Natural killer cell treated with Interleukin-12 subunit alpha and Interleukin-12 subunit beta and Interleukin-15 and Interleukin-18, amount 100 ng/mL, for 72 hours (primary cell): ENCODE measurements at places on chromosomes 3 and 15.

GRCh38 chr3:122186372-122186771 lies 2.9 kb downstream of the CASR start:
- no peak for DNase-seq

GRCh38 chr3:76362643-76363042 lies 577.3 kb upstream of the ZNF717 start:
- no peak for DNase-seq

DNA sequence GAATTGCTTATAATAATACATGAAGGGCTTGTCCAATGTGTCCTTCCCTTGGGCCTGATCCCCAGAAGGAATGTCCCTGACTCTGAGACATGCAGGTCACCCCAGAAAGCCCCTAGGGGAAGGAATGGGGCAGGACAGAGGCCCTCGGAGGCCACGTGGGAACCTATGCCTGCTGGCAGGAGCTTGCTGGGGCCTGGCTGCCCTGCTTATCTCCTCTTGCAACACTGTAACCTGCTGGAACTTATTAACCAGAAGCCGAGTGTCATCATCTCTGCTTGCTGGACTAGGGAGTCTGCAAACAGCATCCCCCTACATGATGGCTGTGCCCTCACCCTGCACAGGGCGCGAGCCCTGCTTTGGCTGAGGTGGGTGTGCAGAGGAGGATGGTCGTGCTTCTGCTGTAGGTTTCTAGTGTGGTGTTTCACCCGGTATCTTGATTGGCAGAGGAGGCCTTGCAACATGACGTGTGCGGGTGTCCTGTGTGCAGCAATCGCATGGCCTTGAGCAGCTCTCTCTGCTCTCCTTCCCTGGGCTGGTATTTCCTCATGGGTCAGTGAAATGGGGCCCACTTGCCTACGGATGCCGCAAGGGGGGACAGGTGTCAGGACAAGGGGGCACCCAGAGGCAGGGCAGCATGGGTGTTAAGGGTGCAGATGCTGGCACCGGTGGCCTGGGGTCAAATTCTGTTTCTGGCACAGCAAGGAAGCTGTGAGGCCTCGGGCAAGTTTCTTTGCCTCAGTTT lies 5.0 kb downstream of the CHST13 start:
- DNase-seq = no peak

GRCh38 chr3:4984511-4984864 lies 5.3 kb downstream of the BHLHE40 start:
- DNase-seq = no peak

GRCh38 chr3:180467177-180467576 lies 134.8 kb upstream of the TTC14 start:
- no peak for DNase-seq

- no peak for DNase-seq
Observed at GRCh38 chr3:125232401-125232800, 19.9 kb upstream of the SLC12A8 start.

DNA sequence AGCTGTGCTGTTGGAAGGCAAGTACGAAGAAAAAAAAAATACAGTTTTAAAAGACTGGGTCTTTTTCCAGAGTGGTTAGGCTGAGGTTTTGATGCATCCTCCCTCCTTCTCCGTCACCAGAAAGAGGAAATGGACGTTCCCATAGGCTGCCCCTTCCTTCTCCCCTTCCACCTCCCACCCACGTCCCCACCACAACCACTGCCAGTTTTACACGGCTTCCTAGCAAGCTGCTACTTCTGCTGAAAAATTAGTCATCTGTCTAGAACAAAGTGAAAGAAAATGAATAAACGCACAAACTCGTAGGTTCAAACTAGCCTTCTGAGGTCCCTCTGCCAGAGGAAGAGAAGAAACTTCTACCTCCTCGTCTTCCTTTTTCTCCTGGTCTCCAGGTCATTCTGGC lies 71.6 kb upstream of the RPL35A start:
- peak; percentile 93 for DNase-seq

DNA sequence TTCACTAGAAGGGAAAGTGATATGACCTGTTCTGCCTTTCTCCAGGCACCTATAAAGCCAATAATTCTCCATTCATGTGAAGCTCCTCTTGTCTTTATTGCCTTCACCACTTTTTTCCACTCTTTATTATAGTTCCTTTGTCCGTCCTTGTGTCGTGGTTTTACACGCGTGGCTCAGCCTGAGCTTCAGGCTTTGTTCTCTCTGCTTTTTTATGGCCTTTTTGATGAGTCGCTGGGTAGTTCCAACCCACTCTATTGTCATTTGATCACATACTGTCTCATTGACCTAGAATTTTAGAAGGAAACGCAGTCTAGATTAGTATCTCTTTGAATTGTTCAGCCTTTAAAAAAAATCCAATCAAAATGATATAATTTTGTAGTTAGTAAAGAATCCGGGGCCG lies 403.2 kb downstream of the PTPRG start:
- no peak for DNase-seq

DNA sequence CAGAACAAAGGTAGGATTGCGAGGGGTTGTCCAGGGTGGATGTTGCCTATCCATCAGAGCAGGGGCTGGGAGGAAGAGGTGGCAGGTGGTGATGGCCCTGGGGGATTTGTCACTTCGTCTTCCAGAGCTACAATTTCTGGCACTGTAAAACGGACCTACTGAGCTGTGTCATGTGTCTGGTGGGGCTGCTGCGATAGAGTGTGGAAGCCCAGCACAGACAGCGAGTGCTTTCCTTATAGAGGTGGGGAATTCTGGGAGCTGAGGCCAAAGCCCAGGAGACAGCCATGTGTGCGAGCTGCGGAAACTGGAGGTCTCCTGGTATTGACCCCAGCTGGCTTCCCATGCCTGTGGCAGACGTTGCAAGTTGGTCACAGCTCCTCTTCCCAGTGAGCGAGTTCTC lies 61.2 kb upstream of the SEC22A start:
- DNase-seq = no peak

GRCh38 chr3:159139326-159139725 lies 337.5 kb downstream of the MFSD1 start:
- DNase-seq = no peak

DNA sequence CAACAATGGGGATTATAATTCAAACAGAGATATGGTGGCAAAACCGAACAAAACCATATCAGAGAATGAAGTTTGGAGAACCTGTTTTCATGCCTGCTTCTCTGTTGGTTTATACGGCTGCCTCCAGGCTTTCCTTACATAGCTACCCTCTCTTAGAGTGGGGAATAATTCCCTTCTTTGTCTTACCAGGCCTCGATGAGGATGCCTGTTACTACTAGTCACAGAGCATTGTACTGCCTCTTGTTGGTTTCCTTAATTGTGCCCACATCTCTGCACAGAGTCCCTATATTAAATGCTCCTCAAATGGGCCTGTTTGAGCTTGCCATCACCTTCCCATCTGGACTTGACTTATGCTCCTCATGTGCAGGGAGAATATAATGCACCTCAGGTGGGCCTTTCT lies 92.9 kb downstream of the NCEH1 start:
- DNase-seq = no peak

GRCh38 chr3:151491525-151491924 lies 30.7 kb upstream of the IGSF10 start:
- DNase-seq = no peak

GRCh38 chr3:11057655-11058054 lies 65.1 kb downstream of the SLC6A1 start:
- DNase-seq = no peak

DNA sequence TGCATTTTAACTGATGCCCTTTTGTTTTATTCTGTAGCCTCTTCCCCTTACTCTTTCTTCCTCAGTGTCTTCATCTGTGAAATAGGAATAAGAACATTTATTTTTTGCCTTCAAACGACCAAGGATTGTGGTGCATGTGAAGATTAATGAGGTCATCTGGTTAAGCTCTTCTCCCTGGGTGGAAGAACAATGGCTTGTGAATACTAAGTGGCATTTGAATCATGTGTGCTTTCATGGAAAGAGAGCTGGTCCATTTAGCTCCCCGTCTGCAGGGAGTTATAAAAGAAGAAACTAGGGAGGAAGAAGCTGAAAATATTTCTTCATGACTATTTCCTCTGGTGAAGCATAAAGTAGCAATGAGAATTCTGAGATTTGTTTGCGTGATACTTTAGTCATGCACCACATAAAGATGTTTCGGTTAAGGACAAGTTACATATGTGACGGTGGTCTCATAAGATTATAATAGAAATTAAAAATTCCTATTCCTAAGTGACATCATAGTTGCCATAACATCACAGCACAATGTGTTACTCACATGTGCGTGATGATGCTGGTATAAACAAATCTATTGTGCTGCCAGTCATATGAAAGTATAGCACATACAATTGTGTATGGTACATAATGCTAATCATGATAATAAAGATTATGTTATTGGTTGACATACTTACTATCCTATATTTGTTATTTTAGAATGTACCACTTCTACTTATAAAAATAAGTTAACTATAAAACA lies 374.3 kb downstream of the RBMS3 start:
- no peak for DNase-seq

GRCh38 chr3:47079432-47079831 lies 84.5 kb downstream of the SETD2 start:
- DNase-seq = no peak

GRCh38 chr3:70249509-70250160 lies 62.8 kb downstream of the MDFIC2 start:
- no peak for DNase-seq

DNA sequence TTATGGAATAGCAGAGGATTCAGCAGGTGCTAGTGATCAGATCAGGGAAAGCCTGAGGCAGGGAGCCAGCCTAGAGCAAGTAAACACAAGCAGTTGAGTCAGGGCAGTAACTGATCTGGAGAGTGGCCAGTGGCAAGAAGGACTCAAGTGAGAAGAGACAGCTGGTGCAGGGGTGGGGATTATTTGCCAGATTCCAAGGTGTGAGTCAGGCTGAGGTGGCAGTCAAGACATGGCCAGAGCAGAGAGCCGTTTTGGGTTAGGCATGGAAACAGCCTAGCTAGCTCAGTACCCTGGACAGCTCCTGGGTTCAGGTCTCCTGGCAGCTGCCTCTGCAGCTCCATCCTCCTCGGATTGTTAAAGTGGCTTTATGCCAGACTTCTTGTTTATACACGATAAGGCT lies 281.9 kb upstream of the ONECUT1 start:
- DNase-seq = no peak

DNA sequence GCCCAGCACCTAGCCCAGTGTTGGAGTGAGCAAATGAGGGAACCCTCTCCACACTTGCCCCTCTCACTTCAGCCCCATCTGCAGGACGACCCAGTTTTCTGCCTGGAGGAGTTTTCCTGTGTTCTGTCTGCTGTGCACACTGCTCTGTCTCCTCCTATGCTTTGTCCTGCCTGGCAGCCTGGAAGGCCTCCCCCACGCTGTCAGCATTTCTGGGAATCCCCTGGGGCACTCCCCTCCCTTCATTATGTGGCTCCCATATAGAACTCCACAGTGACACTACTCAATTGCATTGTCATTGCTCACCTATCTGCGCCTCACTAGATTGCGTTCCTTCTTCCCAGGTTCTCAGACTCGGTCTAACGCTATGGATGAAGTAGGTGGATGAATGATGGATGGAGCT lies 13.9 kb downstream of the CLSTN2 start:
- DNase-seq = no peak

DNA sequence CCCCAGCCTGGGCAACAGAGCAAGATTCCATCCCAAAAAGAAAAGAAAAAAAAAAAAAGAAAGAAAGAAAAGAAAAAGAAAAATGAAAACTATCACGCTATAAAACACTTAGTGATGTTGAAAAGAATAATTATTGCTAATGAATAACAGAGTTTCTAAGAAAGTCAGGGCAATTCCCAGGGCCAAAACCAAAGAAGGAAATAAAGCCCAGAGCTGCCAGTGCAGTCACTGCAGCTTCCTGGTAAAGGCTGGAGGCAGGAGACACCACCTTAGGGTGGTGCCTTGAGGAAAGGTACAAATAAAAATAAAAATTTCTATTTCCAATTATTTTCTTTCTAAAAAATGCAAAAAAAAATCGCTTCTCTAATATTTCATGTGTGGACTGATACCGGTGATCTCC lies 19.7 kb upstream of the UACA start:
- no peak for DNase-seq

GRCh38 chr3:15815696-15816095 lies 17.9 kb upstream of the ANKRD28 start:
- DNase-seq = no peak

DNA sequence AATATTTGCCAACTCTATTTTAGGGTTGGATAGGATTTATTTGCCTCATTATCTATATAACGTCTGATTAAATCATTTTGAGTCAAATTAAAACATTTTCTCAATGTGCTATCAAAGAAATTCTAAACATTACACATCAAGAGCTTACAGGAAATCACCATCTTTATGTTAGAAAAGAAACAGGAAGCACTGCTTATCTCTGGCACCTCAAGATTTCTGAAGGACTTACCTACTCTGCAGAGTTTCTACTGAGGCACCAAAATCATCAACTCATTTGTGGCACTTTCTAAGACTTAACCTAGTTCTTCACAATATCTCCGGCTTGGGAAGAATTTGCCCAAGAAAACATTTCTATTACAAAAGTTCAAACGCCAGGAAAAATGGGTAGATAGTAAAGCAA lies 181.3 kb upstream of the EOMES start:
- no peak for DNase-seq

DNA sequence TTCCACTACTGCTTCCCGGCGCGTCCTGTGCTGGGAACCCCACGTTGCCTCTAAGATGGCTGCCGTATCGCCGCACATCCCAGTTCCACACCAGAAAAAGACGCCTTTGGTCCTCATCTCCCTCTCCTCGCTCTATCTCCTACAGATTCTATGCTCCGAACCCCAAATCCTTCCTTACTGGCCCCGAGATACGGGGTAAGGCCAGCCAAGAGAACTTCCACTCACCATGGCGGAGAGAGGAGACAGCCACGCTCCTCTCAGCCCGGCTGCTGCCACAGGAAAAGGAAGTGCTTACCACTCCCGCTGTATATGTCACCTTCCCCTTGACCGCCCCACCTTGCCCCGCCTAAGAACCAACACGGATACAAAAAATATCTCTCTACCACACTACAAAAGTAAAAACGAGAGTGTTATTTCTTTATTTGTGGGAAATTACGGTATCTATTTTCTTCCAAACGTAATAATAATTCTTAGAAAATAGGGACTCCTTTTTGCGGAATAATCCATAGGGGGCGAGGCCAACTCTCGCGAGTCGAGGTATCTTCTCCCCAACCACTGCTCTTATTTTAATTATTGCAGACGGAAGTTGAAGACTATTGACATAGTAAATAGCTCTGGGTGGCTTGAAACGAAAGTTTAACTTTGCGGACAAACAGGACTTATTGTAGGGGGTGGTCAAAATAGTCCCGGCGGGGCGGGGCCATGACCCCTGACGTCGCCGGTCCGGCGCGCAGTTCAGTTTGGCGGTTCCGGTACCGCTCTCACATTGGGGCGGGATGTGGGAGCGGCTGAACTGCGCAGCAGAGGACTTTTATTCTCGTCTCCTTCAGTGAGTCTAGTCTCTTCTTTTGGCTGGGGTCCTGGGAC lies at the start of the genes RPL4 and ZWILCH:
TSS of gene RPL4 (minus strand) at position 293 of the 867 bp plus-strand sequence. CDS start at position 228, 65 bp downstream.
TSS of gene ZWILCH (plus strand) at position 764 of the 867 bp plus-strand sequence. CDS start at position 777, 13 bp downstream.
- peak; percentile 85 for DNase-seq

DNA sequence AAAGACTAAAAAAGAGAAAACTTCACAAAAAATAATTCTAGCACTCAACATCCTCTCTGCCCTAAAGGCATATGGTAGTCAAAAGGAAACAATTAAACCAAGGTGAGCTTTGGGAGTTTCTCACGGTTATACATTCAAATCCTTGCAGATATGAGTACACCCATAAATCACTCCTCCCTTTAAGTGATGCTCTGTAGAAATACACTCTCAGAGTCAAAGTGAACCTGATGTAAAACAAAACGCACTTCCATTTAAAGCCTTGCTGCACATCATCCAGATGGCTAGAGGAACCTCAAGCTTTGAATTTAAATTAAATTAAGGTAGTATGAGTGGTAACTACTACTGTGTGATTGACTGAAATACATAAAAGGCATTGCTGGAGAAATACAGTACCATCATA lies 36.0 kb upstream of the AADAC start:
- DNase-seq = no peak

- DNase-seq = no peak
Observed at GRCh38 chr3:79339846-79340245, 428.0 kb downstream of the ROBO1 start.

- peak; percentile 66 for DNase-seq
Observed at GRCh38 chr15:41971895-41972252, 483 bp downstream of the EHD4 start.
